ENCODE measurements at places on chromosomes 6 and 20.

DNA sequence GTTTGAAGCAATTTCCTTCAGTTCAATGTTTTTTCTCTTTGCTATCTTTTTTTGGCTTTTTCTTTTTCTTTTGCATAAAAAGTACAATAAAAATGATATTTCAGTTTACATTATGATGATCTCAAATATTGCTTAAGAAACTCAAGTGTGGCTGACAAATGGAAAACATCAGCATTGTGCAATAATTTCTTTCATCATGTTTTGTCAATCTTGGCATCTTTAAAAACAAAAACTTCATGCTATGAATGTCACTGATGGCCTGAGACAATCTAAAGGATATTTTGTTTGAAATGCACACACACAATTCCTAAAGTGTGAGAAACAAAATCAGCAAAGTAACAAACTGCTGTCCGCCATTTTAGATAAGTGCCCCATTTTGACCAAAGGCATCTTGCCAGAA lies 13.9 kb upstream of the MTCL3 start:
- no peak for DNase-seq

- no peak for DNase-seq
Measured at GRCh38 chr6:122817766-122818165, 28.7 kb downstream of the SMPDL3A start.

GRCh38 chr6:97850458-97851212 lies 567.6 kb upstream of the MMS22L start:
- no peak for DNase-seq

DNA sequence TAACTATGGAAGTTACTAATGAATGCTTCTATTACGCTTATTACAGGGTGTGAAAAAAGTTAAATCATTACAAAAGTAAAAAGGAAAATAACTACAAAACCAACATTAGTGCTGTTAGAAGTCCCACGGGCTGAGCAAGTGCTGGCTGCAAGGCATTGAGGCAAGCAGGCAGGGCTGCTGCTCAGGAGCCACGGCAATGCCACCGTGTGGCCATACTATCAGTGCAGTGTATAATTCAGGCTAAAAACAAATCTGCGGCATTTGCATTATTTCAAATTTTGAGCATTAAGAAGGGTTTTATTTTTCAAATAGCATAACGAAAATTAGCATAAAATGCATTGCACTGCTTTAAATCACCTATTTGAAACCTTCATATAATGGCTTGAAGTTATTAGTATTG lies 17.1 kb downstream of the IFNGR1 start:
- DNase-seq = no peak

DNA sequence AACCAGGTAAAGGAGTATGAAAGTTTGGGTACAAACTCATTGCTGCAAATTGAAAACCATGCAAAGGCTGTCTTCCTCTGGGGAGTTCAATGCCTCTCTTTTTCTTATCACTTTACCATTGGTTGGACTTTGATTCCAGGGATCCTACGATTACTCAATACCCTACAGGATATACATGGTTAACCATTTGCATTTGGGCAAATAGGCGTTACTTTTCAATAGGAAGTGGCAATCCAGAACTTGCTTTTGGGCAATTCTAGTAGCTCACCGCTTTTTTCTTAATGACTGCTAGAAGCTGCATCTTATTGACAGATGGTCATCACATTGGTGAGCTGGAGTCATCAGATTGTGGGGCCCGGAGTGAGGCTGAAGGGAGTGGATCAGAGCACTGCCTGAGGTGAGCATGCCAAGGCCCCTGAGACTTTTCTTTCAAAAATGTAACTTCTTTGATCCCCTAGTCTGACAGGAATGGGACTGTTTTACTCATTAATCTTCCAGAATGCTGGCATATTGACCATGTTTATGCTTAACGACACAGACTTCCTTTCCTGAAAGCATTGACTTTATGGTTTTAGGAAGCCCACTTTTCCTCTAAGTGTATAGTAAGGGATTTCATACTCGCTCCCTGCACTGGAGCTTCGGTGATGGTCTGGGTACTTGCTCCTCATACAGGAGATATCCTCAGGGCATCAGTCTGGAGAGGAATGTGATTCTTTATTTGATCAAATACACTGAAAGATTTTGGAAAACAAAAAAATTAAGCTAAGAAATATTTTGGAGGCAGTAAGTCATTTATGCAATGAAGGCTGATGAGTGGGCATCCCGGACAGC lies at the start of gene CCR6:
CCR6 (plus strand) TSS at position 270 of the 831 bp plus-strand sequence. CDS start 13,039 bp downstream, outside the sequence.
- DNase-seq = no peak

DNA sequence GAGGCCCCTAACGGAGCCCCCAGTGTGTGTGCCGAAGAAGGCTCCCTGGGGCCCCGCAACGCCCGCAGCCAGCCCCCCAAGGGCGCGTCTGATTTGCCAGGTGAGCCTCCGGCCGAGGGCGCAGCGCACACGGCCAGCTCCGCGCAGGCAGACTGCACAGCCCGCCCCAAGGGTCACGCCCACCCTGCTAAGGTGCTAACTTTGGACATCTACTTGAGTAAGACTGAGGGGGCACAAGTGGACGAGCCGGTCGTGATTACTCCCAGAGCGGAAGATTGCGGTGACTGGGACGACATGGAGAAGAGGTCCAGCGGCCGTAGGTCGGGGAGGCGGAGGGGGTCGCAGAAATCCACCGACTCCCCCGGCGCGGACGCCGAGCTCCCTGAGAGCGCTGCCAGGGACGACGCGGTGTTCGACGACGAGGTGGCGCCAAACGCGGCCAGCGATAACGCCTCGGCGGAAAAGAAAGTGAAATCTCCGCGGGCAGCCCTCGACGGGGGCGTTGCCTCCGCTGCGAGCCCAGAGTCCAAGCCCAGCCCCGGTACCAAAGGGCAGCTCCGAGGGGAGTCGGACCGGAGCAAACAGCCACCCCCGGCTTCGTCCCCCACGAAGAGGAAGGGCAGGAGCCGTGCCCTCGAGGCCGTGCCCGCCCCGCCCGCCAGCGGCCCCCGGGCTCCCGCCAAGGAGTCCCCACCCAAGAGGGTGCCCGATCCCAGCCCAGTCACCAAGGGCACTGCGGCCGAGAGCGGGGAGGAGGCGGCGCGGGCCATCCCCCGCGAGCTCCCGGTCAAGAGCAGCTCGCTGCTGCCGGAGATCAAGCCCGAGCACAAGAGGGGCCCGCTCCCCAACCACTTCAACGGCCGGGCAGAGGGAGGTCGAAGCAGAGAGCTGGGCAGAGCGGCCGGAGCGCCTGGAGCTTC lies 117.0 kb downstream of the RTN4IP1 start:
- DNase-seq = no peak

DNA sequence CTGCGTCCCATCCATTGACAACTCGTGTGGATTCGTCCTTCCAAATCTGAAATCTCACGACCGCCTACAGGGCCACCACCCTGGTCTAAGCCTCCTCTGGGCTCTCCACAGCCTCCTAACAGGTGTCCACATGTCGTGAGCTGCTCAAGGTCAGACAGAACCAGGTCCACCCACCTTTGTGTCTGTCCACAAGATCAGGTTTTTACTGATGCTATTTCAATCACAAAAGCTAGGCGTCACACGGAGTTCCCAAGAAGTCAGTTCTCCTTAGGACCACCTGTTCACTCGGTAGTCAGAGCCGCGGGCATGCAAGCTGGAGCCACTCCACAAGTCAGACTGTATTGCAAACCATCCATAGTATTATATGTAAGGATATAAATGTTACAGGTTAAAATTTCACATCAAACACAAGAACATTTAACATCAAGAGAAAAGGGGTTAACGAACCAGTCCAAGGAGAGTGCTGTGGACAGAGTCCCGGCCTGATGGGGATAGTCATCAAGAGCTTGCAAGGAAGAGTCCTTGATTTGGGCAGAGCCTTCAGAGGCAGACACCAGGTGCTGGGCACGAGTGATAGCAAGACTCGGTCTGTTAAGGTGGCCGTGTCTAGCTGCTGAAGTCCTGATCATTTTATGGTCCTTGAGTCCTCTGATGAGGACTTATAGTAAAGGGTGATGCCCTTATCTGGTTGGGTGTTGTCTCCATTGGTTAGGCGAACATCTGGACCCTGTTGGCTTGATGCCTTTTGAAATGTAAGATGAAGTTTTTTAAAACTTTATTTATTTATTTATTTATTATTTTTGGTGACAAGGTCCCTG lies 731 bp upstream of the DNPH1 start:
- DNase-seq = no peak

DNA sequence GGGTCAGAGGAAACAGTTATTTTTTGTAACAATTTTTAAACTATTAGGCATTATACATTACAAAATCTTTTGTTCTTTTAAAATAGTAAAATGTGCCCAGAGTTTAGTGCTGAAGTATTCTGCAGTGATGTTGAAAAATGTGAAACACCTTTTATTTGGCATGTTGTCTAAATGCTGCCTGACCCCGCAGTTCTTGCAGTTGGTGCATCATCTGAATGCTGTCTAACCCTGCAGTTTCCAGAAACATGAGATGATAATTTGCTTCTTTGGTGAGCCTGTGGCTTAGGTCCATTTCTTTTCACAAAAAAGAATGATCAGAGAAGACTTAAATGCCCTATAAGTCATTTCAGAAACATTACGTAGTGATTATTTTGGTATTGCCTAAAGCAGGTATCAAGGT lies 82.4 kb downstream of the RNF217 start:
- DNase-seq = no peak

- DNase-seq = no peak
Measured at GRCh38 chr20:14691994-14692393, 354.6 kb upstream of the FLRT3 start.

DNA sequence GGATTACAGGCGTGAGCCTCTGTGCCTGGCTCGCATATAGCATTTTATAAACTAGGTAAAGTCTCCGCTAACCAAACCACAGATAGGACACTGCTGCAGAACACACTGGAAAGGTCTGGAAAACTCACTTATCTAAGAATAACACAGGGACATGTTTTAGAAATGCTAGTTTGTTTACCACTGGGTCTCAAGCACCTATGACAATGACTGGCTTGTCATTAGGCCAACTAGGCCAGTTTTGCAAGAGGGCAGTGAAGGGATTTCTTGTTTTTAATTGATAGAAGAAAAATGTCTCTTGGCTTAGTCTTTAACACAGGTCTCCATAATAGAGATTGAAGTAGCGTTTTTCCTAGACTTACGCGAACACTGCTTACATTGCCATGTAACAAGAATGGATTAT lies 201.4 kb downstream of the TMEM242 start:
- DNase-seq = no peak

DNA sequence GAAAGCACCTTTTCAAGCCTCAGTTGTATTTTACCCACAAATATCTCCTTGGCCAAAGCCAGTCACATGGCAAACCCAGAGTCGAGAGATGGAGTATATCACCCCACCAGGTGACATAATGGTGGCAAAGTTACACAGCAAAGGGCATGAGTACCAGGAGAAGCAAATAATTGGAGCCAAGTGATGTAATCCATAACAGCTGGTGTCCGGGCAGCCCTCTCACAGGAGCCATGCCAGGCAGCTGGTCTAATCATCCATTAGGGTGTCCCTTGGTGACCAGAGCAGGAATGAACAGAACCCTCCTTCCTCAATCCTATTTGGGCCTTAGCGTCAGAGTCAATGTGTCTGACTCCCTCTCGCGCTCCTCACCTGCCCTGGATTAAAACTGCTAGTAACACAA lies 272.1 kb downstream of the LRFN2 start:
- no peak for DNase-seq

DNA sequence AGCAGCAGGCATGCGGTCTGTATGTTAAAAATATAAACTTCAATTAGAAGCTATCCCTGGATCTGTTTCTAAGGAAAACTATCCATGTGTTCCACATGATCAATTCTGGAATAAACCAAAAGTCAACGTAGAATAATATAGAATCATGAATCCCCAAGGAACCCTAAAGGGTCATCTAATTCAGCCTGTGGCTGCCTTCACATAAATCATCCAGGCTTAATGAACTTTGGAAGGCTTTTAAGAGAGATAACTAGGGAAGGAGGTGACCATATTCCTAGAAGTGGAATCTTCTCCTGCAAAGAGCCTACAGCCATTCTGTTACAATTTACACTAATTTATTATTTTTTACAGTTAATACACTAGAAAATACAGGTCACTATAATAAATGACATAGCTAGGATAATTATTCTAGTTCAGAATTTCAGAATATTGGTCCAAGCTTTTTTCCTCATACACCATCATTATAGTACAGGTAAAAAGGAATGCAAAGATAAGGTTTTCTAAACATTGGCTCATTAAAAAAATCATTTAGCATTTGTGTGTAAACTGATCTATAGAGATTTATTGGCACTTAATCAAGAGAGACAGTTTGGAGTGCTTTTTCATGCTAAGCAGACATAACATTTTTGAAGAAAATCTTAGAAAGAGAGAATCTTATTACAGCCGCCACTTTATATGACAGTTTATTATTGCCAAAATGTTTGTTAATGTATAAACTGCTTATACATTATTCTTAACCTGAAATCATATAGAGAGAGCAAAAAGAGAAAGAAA lies 851.2 kb downstream of the PHF3 start:
- no peak for DNase-seq

- DNase-seq = no peak
Measured at GRCh38 chr6:128025478-128025877, 124.6 kb upstream of the THEMIS start.

GRCh38 chr6:79042088-79042798 lies 35.8 kb downstream of the PHIP start:
- DNase-seq = no peak

DNA sequence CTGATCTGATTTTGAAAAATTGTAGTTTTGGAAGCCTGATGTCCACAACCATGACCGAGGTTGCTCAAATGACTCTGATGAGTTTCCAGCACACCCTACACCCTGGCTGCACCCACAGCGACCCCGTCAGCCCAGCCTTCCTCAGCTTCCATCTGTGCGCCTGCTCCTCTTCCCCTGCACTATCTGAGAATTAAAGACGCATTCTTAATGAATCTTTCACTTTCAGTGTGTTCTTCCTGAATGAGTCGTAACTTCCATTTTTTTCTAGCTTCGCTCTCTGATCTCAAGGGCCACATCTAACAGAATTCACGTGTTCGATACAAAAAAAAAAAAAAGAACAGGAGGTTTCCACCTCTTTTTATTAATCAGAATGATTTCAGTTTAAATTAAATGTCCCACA lies 21.3 kb upstream of the RREB1 start:
- no peak for DNase-seq

- no peak for DNase-seq
Measured at GRCh38 chr6:39524007-39524406, 201.2 kb downstream of the KIF6 start.

- no peak for DNase-seq
Measured at GRCh38 chr6:17768881-17769280, 62.2 kb upstream of the NUP153 start.

DNA sequence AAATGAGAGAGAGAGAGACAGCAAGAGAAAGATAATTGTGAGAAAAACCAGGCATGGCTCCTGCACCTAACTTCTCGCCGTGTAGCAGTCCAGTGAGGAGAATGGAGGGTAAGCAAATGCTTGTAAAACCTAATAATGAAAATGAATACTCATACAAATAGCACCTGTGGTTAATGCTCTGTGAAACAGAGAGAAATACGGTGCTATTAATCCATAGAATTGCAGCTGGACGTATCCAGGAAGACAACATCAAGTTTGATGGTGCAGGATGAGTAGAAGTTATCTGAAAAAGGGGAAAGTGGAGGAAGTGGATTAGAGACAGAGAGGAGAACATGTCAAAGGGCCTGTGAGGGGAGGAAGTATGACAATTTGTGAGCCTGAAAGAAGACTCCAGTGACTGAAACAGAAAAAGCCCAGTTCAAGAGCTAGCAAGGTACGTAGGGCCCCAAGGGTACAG lies 89.4 kb upstream of the PAK5 start:
- DNase-seq = no peak

- DNase-seq = no peak
Measured at GRCh38 chr6:107413966-107414645, 45.3 kb downstream of the PDSS2 start.

Measured in 8988T (cell line).